Endothelial cell (in vitro differentiated cells): ENCODE measurements at places on chromosomes 12 and 14. TPM values are rescaled to one million over a fixed set of nuclear protein-coding genes. Genes with fewer than 3 reads are reported as not detected.

The RNASE8 gene
- not detected for total RNA-seq

The KCNK10 gene
- total RNA-seq = 2.3 TPM

The DHRS2 gene
- total RNA-seq = not detected

The NUMB gene
- 218 TPM for total RNA-seq

The SYNDIG1L gene
- 1.1 TPM for total RNA-seq

The PLXNC1 gene
- total RNA-seq = 1.1 TPM

The C12orf54 gene
- not detected for total RNA-seq

The SLC15A4 gene
- 8.1 TPM for total RNA-seq

The TMTC1 gene
- 0.95 TPM for total RNA-seq

The STAC3 gene
- total RNA-seq = 3.3 TPM

The CLEC9A gene
- not detected for total RNA-seq

The DCN gene
- total RNA-seq = not detected

The FZD10 gene
- total RNA-seq = not detected

The FOXN4 gene
- not detected for total RNA-seq

The FGF23 gene
- total RNA-seq = not detected

The SSTR1 gene
- total RNA-seq = 0.21 TPM

The PTGER2 gene
- not detected for total RNA-seq

The TCHP gene
- total RNA-seq = 20.8 TPM
